T-helper 22 cell (primary cell): ENCODE measurements at places on chromosomes 7 and 10.

DNA sequence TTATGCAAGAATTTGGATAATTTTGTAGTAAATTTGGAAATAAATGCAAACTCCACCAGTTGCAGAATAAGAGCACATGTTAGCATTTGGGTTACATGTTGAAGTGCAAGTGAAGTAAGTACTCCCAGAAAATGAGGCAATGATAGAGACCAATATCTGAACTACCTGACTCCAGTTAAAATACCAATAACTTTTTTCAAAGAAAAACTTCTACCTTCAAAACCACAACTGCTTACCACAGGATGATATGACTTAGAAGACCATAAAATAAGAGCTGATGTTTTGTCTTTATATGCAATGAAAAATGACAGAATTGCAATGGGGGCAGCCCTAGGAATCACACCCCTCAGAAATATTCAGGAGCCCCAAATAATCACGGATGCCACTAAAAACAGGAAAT is 561.6 kb upstream of the TEX47 start:
- DNase-seq: no peak

DNA sequence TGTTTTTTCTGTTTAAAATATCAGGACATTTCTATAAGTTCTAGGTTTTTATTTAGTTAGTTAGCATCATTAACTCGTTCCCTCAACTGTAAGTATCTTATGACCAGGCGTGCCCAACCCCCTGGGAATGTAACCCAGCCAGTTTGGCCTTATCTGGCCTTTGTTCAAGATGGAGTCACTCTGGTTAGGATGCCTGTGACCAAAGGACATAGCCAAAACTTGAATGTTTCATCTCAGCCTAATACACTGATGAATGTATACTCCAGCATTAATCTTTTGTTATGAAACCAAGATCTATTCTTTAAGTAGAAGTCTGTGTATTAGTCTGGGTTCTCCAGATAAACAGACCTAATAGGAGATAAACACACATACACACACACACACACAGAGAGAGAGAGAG is 231.4 kb downstream of the NSUN6 start:
- no peak for DNase-seq

DNA sequence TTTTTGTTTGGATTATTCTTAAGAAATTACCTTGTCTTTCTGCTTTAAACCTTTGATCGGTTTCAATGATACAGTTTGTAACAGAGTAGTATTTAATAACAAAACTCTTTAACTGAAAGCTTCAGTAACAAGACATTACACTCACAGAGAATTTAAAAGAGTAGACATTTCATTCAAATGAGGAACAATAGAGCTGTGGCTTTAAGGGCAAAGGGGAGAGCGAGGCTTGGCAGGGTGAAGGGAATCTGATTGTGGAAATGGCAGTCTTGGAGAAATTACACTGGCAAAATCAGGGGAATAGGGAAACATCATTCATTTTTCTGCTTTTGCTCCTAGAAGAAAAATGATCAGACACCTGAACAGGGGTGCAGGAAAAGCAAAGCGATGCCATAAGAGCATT is 5.1 kb upstream of the HIPK2 start:
- no peak for DNase-seq

- DNase-seq: no peak
Measured at GRCh38 chr7:93018716-93019115, 99.1 kb downstream of the SAMD9 start.

DNA sequence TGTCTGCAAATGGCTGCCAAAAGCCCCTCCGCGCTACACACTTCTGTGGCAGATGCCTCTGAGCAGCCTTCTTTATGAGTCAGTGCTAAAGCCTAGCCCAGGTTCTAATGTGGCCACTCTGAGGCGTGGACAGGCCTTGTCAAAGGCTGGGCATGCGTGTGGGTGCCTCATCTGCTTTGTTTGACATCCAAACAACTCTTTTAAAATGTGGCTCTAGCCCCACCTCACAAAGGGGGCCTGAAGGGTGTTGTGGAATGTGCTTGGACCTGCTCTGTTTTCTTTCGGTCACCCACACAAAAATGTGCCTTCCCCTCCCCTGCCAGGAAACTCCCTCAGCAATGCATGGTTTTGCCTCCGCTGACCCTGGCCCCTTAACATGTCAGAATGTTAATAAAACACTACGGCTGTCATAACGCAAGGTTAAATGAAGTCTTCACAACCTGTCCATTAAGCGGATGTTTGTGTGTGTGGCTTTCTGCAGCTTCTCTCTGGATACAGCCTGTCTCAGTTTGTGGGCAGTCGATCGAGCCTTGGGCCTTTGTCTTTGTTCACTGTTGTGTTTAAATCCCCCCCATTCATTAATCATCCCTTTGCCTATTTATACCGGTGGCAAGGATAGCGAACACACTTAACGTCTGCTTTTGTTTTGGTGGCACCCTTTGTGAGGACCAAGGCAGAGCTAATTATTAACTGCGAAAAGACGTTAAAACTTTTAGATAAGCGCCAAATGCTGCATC is 718.9 kb downstream of the LRMDA start:
- no peak for DNase-seq

- no peak for DNase-seq
Measured at GRCh38 chr10:24351961-24352360, 143.0 kb downstream of the KIAA1217 start.

- DNase-seq: no peak
Measured at GRCh38 chr10:97024168-97025073, 161.3 kb downstream of the SLIT1 start.
